ENCODE measurements at places on chromosomes 13 and 19.

GRCh38 chr13:90867336-90867683 lies 480.2 kb upstream of the MIR17HG start:
- peak; percentile 76 for DNase-seq
- no peak overlapping the region for H3K4me3 ChIP-seq
- no peaks in the 10 kb centered on the region for H3K27me3 ChIP-seq
- no peaks in the 10 kb centered on the region for H3K4me1 ChIP-seq
- no peaks in the 10 kb centered on the region for H3K36me3 ChIP-seq

- no peak for DNase-seq
- H3K36me3 ChIP-seq = no peaks in the 10 kb centered on the region
- H3K4me1 ChIP-seq = no peaks in the 10 kb centered on the region
- no peaks in the 10 kb centered on the region for H3K27me3 ChIP-seq
These were observed 5.4 kb upstream of the JSRP1 start for GRCh38 chr19:2261438-2262172.

- H3K4me3 ChIP-seq = no peak overlapping the region
- no peak for DNase-seq
- peaks cover 69% of the 10 kb centered on the region for H3K36me3 ChIP-seq
- H3K4me1 ChIP-seq = no peaks in the 10 kb centered on the region
- no peaks in the 10 kb centered on the region for H3K27me3 ChIP-seq
These were observed 19.6 kb upstream of the QTRT1 start for GRCh38 chr19:10681658-10682057.

DNA sequence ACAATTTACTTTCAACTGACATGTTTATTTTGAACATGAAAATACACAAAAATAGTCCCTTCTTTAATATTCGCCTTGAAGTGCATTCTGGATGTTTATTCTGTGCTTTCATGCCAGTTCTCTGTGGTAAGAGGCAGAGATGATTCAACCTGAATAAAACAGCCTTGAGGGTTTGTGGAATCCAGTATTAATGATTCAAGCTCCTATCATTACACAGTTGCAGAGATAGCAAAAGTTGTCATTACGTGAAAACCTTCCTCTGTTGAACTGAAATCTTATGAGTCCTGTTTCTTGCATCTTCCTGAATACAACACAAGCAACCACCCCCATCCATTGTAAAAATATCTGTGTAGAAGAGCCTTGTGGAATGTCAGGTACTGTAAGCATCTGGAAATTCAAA lies 142.3 kb upstream of the HTR2A start:
- no peaks in the 10 kb centered on the region for H3K27me3 ChIP-seq
- no peaks in the 10 kb centered on the region for H3K4me1 ChIP-seq
- no peaks in the 10 kb centered on the region for H3K36me3 ChIP-seq
- H3K4me3 ChIP-seq = no peak overlapping the region

DNA sequence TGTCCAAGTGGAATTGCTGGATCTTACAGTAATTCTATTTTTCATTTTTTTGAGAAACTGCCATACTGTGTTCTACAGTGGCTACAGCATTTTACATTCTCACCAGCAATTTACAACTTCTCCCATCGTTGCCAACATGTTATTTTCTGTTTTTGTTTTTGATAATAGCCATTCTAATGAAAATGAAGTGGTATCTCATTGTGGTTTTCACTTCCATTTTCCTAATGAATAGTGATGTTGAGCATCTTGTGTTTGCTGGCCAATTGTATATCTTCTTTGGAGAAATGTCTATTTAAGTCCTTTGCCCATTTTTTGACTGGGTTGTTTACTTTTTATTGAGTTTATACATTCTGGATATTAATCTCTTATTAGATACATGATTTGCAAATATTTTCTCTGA lies 38.6 kb downstream of the KCNRG start:
- no peaks in the 10 kb centered on the region for H3K4me1 ChIP-seq
- no peak for DNase-seq
- H3K27me3 ChIP-seq = no peaks in the 10 kb centered on the region
- no peak overlapping the region for H3K27ac ChIP-seq
- H3K36me3 ChIP-seq = no peaks in the 10 kb centered on the region

DNA sequence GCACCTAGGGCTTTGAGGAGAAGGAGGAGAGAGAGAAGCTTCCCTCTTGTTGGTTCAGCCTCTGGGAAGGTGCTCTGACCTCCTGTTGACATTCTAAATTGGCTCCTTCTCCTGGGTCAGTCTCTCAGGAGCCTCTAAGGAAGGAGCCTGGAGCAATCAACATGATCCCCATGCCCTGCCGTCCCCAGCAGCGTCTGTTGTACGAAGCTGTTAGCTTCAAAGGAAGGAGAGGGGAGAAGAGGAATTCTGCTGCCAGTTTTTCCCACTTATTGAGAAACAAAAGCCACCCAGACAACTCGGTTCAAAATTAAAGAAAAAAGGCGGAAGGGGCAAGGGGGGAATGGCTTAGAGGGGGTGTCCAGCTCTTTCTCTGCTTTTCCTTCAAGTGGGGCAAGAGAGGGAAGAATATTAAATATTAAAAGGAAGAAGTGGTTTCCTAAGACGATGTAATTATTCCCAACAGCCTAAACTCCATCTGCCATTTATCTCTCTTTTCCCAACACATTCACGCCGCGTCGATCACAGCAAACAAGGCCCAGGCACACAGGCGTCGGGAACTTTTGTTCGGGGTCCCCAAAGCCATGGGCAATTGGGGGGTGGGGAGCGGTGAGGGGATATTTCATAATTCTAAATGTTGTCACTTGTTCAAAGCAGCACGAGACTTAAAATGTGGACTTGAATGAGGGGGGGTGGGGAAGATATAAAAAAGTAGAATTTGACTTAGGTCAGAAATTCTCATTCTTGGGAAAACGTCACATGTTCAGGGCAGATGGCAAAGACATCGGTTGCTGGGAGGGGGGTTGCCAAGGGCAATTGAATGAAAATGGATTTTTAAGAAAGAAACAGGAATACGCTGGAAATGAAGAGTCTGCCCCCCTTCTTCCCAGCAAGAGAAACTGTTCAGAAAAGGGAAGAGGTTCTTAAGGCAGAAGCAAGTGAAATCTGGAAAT lies 116.8 kb upstream of the CACNA1A start:
- no peak overlapping the region for H3K4me3 ChIP-seq
- no peak overlapping the region for H3K27ac ChIP-seq
- no peaks in the 10 kb centered on the region for H3K4me1 ChIP-seq
- DNase-seq = no peak
- H3K36me3 ChIP-seq = no peaks in the 10 kb centered on the region
- peaks cover 2% of the 10 kb centered on the region for H3K27me3 ChIP-seq

- H3K4me1 ChIP-seq = peaks cover 16% of the 10 kb centered on the region
- H3K4me3 ChIP-seq = no peak overlapping the region
- no peaks in the 10 kb centered on the region for H3K36me3 ChIP-seq
- H3K27ac ChIP-seq = no peak overlapping the region
- peak; percentile 42 for DNase-seq
- no peaks in the 10 kb centered on the region for H3K27me3 ChIP-seq
These were observed 1.4 kb upstream of the QTRT1 start for GRCh38 chr19:10699650-10700335.

DNA sequence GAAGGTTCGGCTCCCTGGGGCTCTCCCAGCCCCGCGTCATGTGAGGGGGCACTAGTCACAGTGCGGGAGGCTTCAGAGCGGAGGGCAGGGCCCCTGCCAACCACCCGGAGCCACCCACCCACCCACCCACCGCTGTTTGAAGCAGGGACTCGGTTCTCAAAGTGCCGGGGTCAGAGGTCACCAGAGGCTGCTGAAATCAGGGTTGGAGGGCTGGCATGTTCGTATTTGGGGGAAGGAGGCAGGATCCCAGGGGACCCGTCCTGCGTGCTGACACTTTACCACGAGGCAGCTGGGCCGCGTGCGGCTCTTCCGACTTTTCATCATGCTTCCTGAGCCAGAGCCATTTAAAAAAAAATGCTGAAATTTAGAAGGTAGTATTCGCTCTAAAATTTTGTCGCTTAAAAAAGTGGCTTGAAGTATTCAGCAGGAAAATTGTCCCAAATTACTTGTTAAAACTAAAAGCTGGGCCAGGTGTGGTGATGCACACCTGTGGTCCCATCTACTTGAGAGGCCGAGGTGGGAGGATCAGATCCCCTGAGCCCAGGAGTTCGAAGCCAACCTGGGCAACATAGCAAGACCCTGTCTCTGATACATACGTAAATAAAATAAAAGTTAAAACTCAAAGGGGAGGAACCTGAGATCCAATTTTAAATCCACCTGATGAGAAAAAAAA lies 21.2 kb downstream of the ATP11A start:
- H3K27ac ChIP-seq = peak overlapping the region; percentile 61
- no peak for DNase-seq
- H3K36me3 ChIP-seq = no peaks in the 10 kb centered on the region

DNA sequence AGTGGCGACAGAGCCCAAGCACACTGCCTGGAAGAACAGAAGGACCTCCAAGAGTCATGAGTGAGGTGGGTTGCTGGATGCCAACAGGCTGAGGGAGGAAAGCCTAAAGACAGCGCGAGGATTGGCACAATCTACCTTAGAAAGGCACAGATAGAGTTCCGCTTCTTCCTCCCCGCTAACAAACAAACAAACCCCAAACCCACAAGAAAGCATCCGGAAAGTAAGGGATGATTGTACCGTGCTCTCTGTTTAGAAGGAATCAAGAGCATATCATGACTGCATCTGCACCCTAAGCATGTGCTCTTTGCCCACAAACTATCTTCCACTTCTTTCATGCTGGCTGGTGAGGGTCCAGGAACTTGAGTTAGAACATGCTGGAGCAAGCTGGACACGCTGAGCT lies 233.0 kb upstream of the KLF12 start:
- DNase-seq = no peak
- no peak overlapping the region for H3K27ac ChIP-seq
- no peak overlapping the region for H3K4me3 ChIP-seq
- no peaks in the 10 kb centered on the region for H3K27me3 ChIP-seq
- H3K4me1 ChIP-seq = no peaks in the 10 kb centered on the region

- no peaks in the 10 kb centered on the region for H3K4me1 ChIP-seq
- no peak overlapping the region for H3K4me3 ChIP-seq
- no peak overlapping the region for H3K27ac ChIP-seq
- H3K27me3 ChIP-seq = no peaks in the 10 kb centered on the region
These were observed 14.3 kb downstream of the MRPS12 start for GRCh38 chr19:38944981-38945506.

DNA sequence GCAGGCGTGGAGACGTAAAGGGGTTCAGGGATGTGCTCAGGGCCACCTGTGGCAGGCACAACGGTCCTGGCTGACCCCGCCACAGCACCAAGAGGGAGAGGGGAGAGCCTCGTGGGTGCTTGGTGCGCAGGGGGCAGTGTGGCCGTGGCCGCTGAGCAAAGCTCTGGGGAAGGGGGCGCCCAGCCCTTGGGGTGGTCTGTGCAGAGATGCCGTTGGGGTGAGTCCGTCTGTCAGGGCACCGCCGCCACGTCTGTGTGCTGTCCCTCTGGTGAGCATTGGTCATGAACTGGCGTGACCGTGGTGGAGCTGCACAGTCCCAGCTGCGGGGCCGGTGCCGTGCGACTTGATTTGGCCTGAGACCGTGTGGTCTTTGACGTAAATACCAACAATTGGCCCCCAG lies 15.3 kb downstream of the GNA11 start:
- H3K4me1 ChIP-seq = peaks cover 13% of the 10 kb centered on the region
- H3K4me3 ChIP-seq = no peak overlapping the region
- H3K27ac ChIP-seq = no peak overlapping the region
- no peak for DNase-seq
- H3K36me3 ChIP-seq = no peaks in the 10 kb centered on the region
- H3K27me3 ChIP-seq = no peaks in the 10 kb centered on the region

DNA sequence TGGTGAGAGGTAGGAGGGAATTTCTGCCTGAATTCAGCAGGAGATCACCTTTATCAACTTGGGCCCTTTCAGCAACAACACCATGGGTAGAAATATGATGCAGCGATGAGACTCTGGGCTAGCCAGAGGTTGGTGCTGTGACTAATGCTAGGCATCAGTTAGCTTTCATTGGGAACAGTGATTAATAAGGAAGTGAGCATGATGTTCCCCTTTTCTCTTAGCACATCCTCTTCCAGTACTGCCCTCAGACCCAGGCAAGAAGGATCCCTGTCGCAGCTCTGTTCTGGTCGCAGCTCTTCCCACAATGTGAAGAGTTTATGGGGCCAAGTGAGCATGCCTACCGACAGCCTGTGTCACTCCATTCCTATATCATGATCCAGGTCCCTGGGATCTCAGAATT lies 100.5 kb downstream of the FLT1 start:
- no peak overlapping the region for H3K4me3 ChIP-seq
- H3K27ac ChIP-seq = no peak overlapping the region
- no peaks in the 10 kb centered on the region for H3K36me3 ChIP-seq
- H3K4me1 ChIP-seq = no peaks in the 10 kb centered on the region
